ENCODE measurements at places on chromosomes 5 and 9.

GRCh38 chr5:130198927-130199326 lies 294.7 kb downstream of the CHSY3 start:
- no peak for DNase-seq

- no peak for DNase-seq
Observed at GRCh38 chr5:44640945-44641456, 167.7 kb upstream of the MRPS30 start.

GRCh38 chr5:150670948-150671310 lies 9.9 kb downstream of the MYOZ3 start:
- DNase-seq, result no peak

- DNase-seq, result no peak
Observed at GRCh38 chr9:121499177-121499426, 542 bp downstream of the GGTA1 start.

- no peak for DNase-seq
Observed at GRCh38 chr9:6855860-6856259, 98.1 kb downstream of the KDM4C start.

DNA sequence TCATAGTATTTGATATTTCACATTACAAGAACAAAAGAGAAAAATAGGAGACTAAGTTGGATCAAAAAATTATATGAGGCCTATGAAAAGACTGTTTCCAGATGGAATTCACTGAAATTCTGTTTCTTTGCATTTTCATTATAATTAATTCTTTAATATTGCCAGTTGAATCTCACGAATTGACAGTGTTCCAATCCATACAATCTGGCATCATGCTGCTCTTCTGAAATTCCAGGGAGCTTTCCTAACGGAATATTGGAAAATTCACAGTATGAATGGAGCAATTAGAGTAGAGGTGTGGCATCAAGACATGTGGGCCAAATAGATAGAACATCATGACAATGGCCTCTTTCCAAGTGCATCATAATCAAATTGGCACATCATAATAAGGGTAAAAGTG lies 1178.9 kb upstream of the WWC1 start:
- no peak for DNase-seq

DNA sequence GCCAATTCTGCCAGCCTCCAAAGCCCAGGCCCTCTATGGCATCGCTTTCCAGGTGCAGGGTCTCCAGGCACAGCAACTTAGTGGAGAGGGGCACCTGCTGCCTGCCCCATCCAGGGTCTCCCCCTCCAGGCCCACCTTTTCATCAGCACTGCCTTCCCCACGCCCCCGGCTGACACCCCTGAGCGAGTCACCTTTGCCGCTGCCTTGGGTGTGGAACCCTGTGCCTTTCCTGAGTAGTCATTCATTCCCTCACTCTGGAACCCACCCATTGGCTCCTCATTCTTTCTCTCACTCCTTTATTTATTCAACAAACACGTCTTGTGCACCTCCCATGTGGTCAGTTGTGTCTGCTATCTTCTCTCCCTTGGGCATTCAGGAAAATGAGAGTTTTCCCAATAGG lies 14.5 kb upstream of the RPL26L1 start:
- no peak for DNase-seq

DNA sequence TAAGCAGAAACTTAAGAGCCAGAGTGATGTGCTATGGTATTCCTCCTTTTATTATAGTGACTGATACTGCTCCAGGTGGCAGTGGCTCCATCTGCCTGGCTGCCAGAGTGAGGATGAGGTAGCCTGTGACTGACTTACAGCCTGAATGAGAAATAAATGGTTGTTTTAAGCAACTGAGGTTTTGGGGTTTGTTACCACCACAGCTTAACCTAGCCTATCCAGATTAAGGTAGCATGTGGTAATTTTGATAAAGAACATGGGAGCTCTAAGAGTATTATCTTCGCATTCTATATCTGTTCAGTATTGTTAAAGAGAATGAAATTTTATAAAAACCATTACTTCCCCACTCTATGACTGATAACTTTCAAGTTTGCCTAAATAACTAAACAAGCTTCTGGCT lies 39.0 kb downstream of the GOLPH3 start:
- DNase-seq, result no peak

DNA sequence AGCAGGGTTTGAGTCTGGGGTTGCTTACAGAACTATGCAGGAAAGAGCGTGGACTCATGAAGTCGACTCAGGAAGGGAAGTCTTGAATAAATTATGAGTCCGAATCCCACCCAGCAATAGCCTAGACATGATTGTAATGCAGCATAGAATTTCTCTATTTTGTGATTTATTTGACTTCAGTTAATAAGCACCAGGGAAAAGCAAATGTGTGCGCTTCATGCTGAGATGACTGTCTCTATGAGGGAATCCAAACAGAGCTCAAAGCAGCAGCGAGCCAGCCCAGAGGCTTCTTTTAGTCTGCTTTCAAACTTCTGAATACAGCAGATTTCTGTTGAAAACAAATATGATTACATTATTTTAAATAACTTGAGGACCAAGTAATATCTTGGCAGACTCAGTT lies 188.0 kb downstream of the SEMA6A start:
- no peak for DNase-seq

- DNase-seq, result no peak
Observed at GRCh38 chr9:131728546-131728910, 11.3 kb downstream of the RAPGEF1 start.

DNA sequence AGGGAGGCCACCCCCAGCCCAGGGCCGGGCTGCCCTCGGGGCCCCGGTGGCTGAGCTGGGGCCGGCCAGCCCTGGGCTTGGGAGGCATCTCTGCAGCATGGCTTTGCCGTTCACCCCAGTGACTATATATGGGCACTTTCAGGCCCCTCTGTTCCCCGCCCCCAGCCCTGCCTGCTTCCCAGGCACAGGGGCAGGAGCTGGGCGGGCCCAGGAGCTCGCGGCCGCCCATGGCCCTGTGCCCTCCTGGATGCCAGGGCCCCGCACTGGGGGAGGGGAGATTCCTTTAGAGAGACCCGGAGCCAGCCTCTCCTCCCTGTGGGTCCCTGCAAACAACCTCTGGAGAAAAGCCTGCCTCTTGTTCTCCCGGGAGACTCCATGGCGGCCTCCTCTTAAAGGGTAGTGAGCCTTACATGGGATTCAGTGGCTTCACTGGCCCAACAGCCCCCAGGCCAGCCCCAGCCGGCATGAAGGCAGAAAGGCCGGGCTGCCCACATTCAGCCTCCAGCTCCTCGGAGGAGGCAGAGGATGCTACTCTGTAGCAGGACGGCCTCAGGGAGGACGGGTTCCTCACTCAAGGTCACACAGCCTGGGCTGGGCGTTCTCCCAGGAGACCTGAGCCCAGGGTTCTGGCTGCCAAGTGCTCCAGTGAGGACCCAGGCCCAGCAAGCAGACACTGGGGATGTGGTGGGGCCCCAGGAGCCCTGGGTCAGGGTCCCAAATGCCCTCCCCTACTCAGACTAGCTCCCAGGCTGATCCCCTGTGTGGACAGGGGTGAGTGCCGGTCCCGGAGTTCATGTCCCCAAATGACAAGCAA lies 4.1 kb downstream of the NACC2 start:
- DNase-seq, result no peak

- no peak for DNase-seq
Observed at GRCh38 chr5:170338291-170338690, 40.7 kb upstream of the LCP2 start.

GRCh38 chr5:65672796-65673195 lies 48.0 kb downstream of the SHLD3 start:
- DNase-seq, result no peak

DNA sequence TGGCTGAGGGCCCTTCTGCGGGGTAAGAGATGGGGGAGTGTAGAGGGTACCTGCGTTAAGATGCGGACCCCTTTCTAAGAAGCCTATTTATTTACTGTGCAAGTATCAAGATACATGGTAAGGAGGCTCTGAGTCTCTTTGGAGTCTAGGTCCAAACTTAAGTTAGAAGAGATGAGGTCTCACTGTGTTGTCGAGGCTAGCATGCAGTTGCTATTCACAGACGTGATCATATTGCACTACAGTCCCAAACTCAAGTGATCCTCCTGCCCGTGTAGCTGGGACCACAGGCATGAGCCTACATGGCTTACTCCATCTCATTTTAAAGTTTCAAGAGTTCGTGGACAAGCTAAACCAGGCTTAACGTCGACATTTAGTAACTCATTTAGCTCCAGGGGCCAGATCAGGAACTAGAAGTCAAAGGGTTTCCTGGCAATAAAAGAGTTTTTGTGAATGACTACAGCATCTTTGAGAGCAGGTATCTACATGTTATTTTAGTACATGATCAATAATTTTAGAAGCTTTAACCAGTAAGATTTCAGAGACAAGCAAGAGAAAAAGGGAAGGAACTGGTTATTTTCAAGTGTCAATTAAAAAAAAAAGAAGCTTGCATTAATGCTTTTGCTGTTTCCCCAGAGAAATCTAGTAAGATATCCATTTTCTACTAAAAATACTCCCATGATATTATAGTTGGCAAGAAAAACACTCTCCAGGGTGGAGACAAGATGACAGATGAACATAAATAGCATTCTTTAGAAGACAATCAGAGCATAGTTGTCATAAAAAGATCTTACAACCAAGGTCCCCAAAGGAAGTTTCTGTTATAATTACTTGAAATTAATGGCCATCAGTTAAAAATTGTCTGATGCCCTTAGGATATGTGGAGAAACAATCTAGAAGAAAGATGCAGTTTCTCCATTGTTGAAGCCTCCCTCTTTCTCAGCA lies 141.3 kb downstream of the SCAMP1 start:
- no peak for DNase-seq

DNA sequence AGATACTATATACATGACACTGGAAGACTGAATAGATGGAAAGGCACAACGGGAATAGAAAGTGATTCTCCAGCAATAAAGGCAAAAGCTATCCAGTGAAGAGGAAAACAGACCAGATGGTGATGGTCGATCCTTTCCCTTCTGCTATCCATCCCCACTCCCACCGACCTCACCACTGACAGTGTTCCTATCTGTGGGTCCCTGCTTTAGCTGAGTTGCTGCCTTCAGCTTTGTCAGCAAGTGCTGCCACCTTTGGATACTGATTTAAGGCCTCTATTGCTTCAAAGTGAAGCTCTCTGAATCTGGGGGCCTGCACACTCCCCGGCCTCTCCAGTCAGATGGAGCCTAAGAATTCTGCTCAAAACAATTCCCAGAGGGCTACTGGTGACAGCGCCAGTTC lies 32.3 kb downstream of the EPB41L4A start:
- no peak for DNase-seq

DNA sequence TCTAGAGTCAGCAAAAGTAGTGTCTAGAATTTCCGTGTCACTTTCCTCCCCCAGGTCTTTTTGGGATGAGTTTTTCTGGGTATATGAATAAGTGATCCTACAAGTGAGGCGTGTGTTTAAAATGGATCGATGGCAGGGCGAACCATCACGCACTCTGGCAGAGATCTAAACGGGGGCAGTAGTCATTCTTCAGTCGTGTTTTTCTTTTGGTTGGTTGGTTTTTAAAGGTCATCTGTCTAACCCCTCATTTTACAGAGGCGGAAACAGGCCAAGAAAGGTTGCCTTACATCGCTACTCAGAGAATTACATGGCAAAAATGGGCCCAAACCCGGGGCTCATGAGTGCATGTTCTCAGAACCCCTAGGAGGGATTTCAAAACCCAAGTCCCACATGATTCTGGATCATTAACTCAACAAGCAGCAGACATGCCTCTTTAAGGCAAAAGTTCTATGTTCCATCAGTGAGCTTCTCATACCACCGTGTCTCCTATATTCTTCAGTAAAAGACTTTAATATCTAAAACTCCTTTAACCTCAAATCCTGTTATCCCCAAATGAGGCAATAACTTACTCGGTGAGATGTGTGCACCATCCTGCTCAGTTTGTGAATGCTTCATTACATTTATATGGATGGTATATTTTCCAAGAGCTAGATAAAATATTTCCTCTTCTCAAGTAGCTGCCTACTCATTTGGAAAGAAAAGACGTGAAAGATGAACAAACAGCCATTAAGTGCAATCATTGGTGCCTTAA lies 145.8 kb downstream of the AOPEP start:
- DNase-seq, result no peak

GRCh38 chr9:127186806-127187205 lies 64.4 kb upstream of the ANGPTL2 start:
- no peak for DNase-seq

Measured in NCI-H2107 (cell line).